ENCODE measurements at places on chromosomes 1 and 21.

- peaks cover 79% of the 10 kb centered on the region for H3K4me1 ChIP-seq
- no peaks in the 10 kb centered on the region for H3K27me3 ChIP-seq
- H3K36me3 ChIP-seq = peaks cover 7% of the 10 kb centered on the region
Observed at GRCh38 chr1:207870306-207871031, 40.5 kb downstream of the CD34 start.

DNA sequence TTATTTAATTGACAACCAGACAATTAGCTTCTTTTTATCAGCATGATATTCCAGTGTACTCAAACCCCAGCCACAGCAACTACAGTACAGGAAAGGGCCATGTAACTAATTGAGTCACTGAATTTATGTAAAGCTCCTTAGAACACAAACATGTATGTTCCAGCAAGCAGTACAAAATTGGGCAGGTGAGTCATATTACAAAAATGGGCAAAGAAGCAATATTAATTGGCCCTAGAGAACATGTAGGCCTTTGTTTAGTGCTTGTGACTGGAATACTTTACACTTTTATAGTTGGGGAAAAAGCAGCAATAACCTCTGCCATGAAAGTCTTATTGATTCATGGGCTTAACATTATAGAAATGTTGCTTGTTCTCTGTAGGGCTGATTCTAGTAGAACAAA is 31.8 kb downstream of the CLEC20A start:
- DNase-seq = no peak
- peaks cover 47% of the 10 kb centered on the region for H3K36me3 ChIP-seq
- no peak overlapping the region for H3K4me3 ChIP-seq
- no peaks in the 10 kb centered on the region for H3K4me1 ChIP-seq
- H3K27ac ChIP-seq = no peak overlapping the region

DNA sequence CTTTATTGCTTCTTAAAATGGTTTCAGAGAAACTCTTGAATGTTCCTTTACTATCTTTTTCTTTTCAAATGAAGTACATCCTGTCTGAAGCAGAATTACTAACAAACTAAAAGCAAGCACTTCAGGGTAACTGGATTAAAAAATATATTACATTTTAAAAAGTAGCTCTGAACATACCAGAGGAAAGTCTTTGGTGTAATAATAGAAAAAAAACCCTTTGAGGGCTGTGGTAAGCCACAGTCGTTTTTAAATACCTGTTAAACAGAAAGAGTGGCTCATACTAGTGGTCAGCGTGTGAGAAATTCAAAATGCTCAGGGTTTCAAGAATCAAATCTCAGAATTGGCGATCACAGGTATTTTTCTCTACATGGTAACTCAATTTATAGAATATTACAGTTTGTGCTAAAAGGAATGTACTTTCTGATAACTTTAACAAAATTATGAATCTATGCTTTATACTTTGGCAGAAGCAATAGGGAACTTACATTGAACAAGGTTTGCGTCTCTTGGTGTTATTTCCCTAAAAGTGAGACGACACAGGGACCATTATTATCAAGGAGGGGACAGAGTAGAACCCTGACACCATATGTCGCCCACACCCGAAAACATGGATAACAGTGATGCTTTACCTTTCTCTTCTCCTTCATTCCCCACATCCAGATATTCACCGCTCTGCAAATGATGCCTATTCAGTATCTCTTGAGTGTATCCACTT is 97.0 kb upstream of the DPH5 start:
- no peaks in the 10 kb centered on the region for H3K27me3 ChIP-seq
- no peaks in the 10 kb centered on the region for H3K4me1 ChIP-seq
- no peak for DNase-seq
- H3K36me3 ChIP-seq = no peaks in the 10 kb centered on the region
- H3K4me3 ChIP-seq = no peak overlapping the region
- no peak overlapping the region for H3K27ac ChIP-seq

DNA sequence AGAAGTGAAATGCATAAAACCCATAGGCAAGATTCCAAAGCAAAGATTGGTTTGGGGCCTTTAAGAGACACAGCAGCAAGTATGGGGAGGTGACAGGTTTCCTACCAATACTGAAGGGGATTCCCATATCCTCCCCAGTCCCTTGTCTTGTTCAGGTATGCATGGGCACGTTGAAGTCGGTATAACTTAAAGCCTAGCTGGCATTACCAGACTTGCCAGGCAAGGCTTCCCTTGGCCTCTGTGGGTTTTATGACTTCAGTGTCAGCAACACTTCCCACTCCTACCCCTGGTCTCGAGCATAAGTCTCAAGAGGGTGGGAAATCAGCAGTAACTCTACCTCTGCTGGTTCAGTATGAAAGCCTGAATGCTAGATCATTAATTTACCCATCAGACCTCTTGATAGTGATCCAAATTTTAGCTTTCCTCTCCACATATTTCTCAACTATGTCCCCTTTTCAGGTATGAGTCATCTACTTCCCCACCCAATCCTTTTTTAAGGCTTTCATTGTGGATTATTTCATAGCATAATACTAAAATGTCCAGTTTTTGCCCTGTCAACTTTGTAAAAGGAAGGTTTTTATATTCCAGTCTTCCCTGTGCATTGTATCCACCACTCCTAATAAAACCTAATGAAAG is 6.8 kb downstream of the CYP4X1 start:
- no peaks in the 10 kb centered on the region for H3K27me3 ChIP-seq
- no peak for DNase-seq
- peaks cover 31% of the 10 kb centered on the region for H3K4me1 ChIP-seq
- H3K4me3 ChIP-seq = no peak overlapping the region
- H3K36me3 ChIP-seq = no peaks in the 10 kb centered on the region

DNA sequence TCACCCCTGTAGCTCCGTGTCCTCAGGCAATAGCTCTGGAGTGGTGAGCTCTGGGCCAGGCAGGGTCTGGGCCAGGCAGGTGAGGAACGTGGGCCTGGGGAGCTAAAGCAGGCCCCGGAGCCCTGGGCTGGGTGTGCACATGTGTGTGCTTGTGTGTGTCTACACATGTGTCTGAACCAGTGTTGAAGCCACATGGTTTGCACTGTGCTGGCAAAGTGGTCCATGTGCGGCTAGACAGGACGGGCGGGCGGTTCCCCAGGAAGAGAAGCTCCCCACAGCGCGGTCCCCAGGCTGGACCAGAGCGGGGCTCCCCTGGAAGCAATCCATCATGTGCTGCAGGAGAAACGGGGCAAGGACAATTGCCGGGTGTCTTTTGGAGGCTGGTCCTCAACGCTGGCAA is 84.2 kb downstream of the PRDM16 start:
- peaks cover 20% of the 10 kb centered on the region for H3K4me1 ChIP-seq
- H3K27ac ChIP-seq = peak overlapping the region; percentile 17
- no peaks in the 10 kb centered on the region for H3K36me3 ChIP-seq
- no peak overlapping the region for H3K4me3 ChIP-seq

DNA sequence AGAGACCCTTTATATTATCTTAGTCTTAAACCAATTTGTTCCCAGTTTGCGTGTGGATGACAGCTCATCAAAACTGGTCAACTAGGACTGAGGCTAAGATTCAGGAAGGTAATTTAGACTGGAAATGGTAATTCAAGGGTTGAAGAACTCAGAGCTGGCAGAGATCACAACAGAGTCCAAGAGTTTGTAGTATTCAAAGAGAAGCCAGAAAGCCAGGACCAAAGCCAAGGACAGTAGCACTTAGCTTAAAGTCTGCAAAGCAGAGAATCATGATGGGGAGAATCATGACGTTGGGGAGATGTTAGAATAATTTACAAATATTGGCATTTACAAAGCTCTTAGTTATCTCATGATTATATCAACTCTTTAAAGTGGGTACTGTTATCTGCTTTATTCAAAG is 32.6 kb downstream of the RNF11 start:
- H3K36me3 ChIP-seq = peaks cover 21% of the 10 kb centered on the region
- no peaks in the 10 kb centered on the region for H3K27me3 ChIP-seq
- no peak overlapping the region for H3K4me3 ChIP-seq
- H3K27ac ChIP-seq = peak overlapping the region; percentile 19
- peaks cover 85% of the 10 kb centered on the region for H3K4me1 ChIP-seq

DNA sequence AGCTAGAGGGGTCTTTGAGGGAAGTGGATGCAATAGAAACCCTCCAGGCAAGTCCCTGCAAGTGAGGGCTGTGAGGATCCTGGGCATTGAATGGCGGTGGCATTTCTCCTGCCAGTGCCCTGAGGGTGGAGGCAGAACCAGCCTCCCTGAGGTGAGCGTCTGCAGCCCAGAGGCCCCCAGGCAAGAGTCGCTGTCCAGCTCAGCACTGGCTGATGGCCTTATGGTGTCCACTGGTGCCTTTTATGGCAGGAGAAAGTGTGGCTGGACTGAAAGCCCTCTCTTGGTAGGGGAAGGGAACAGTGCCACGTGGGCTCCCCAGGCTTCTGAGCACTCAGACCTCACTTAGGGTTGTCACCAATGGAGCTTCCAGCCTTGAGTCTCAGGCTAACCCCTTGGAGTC is 77.3 kb downstream of the SH3BGR start:
- peak; percentile 53 for DNase-seq
- H3K27ac ChIP-seq = no peak overlapping the region
- peaks cover 17% of the 10 kb centered on the region for H3K4me1 ChIP-seq
- no peak overlapping the region for H3K4me3 ChIP-seq
- H3K36me3 ChIP-seq = no peaks in the 10 kb centered on the region

GRCh38 chr1:43035821-43036741 is 77.4 kb upstream of the SLC2A1 start:
- no peaks in the 10 kb centered on the region for H3K36me3 ChIP-seq
- H3K4me1 ChIP-seq = peaks cover 12% of the 10 kb centered on the region
- H3K27ac ChIP-seq = no peak overlapping the region
- no peaks in the 10 kb centered on the region for H3K27me3 ChIP-seq

DNA sequence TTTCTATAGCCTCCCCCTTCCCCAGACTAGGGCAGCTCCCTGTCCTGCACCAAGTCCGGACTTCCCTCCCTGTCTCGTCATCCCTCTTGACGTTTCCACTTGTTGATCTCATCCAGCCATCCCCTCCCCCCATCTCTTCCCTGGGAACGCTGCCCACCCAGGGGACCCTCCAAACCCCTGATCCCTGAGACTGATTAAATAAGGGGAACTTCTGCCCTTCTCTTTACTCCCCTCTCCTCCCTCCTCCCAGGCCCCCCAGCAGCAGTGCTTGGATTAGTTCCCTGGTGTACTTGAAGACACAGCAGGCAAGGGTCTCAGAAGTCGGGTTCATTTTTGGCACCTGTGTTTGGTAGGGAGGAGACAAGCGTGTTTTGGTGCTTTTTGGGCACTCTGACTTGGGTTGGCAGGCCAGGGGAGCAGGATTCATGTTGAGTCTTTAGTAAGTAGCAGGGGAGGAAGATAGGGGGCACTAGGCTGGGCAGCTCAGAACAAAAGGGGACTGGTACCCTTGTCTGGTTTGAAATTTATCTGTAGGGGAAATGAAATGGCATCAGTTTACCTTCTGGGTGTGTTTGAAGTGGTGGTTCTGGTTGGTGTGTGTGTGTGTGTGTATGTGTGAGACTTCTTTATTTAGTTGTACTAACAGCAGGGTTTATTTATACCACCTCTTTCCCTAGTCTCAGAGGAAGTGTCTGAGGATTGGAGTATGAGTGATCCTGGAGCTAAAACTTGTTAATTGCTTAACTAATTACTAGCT is 11.1 kb downstream of the VANGL2 start:
- H3K4me3 ChIP-seq = no peak overlapping the region
- H3K27me3 ChIP-seq = no peaks in the 10 kb centered on the region
- DNase-seq = no peak

DNA sequence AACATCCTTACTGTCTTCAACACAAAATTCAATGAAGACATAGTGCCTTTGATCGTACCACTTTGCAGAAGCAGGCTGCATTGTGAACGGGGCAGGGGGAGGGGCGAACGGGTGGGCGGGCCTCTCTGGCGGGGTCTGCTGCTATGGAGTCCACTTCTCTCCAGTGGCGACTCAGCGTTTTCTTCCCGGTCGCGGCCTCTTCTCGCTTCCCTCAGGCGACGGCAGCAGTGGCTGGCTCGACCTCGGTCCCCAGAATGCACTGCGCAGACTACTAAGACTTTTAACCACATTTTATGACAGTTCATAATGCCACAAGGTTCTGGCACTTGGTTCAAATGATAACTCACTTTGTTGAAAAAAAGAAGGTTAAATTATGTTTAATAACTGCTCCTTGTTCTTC is 21.2 kb downstream of the GBP2 start:
- H3K36me3 ChIP-seq = peaks cover 60% of the 10 kb centered on the region
- H3K27ac ChIP-seq = no peak overlapping the region
- no peaks in the 10 kb centered on the region for H3K4me1 ChIP-seq
- no peak for DNase-seq

GRCh38 chr1:155695072-155695471 is 6.2 kb downstream of the DAP3 start:
- peaks cover 53% of the 10 kb centered on the region for H3K4me1 ChIP-seq
- peak overlapping the region; percentile 64 for H3K27ac ChIP-seq
- H3K4me3 ChIP-seq = no peak overlapping the region
- no peaks in the 10 kb centered on the region for H3K27me3 ChIP-seq

Data from stomach (tissue), 19 donors.